Retina (tissue), 1 donor: ENCODE measurements at places on chromosomes 2 and 18.

DNA sequence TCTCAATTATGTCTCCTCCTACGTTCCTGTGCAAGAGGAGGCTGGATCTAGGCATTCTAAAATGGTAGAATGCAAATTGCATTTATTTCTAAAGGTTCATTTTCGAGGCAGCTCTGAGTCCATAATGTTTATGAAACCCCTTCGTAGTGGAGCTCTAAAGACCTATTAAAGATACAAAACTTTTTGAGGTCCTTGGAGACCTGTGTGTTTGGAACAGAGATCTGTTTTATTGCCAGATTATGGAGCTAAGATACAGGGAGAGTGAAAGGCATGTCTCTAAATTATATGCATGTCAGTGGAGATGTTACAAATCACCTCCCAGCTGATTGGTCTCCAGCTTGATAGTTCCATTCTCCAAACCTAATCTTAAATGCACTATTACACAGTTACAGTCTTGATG lies 335.8 kb downstream of the GULP1 start:
- DNase-seq, result no peak

DNA sequence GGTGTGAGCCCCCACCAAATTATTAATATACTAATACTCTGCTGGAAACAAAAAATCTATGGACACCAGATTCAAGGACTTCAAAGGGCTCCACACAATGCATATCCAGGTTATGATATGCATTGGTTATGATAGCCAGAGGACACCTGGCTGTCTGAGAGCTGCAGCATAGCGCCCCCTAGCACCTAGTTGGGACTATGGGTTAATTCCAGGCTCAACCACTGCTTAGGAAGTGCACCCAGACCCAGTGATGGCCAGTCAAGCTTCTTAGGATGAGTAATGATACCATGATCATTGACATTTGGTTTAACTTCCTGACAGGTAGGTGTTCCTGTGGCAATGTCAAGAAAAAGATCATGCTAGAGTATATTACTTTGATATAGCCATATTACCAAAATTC lies 3.8 kb upstream of the FRZB start:
- no peak for DNase-seq

GRCh38 chr2:151757861-151758260 lies 23.6 kb upstream of the NEB start:
- DNase-seq, result no peak

DNA sequence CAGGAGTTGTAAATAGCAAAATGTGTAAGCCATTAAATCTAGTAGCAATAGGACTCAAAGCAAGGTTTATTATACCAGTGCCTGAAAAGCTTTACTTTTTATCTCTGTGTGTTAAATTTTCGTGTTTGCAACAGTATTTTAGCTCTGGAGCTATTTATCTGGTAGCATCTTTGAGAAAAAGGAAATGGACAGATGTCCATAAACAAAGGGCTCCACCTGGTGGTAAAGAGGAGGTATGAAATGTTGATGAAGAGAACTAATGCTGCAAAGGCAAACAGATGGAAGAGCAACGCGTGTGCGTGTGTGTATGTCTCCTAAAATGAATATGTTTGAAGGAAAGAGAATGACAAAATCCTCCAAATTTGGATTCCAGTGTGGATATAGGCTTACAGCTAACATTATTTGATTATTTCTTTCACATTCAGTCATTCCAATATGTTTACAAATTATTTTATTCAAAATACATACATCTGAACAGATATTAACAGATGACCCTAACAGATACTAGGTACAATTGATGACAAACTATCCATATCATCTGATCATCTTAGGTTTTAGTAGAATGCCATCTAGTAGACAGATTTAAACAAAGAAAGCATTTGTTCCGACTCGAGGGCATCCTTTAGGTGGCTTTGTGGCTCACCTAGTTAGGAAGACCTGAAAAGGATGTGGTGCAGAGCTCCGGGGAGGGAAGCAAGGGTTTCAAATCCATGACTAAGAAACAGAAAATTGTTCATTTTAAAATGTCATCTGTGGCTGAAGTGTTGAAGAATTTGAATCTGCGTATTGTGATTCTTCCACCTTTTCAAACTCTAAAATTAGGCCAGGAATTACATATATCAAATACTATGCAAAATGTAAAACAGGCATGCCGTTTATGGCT lies 383.3 kb downstream of the MTX2 start:
- DNase-seq, result peak; percentile 54

DNA sequence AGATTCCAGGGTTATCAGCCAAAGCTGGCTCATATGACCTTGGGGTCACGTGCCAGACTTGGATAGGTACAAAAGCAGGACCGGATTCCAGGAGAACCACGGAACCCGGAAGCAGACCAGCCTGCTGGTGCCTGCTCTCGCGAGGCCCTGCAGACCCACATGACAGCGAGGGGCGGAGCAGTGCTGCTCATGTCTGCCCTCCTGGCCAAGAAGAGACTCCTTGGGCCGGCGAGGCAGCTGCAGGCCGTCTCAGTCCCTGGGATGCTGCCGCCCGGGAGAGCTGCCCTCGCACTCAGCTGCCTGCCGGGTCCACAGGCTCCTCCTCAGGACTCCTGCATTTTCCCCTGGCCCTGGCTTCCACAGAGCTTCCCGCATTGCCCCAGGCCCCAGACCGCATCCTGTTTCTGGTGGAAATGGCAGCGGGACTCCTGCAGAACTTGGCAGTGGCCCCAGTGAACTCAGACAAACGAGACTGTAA lies 739.5 kb downstream of the SOCS6 start:
- no peak for DNase-seq

GRCh38 chr2:163182764-163183354 lies 344.3 kb upstream of the KCNH7 start:
- no peak for DNase-seq

DNA sequence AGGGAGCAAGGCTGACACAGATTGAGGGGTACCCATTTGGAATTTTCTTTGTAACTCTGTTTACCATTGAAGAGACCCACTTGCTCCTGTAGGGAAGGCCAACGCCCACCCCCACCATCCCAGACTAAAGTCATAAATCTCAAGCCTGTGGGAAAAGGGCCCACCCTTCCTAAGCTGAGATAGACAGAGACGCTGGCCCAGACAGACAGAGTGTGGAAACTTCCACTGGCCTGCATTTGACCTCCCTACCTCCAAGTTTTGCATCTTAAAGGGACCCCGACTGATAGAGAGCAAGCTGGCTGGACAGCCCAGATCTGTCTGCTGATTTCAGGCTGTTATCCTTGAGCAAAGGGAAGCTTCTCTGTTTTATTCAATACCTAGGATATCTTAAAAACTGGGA lies 48.2 kb upstream of the SLC14A2 start:
- peak; percentile 17 for DNase-seq

DNA sequence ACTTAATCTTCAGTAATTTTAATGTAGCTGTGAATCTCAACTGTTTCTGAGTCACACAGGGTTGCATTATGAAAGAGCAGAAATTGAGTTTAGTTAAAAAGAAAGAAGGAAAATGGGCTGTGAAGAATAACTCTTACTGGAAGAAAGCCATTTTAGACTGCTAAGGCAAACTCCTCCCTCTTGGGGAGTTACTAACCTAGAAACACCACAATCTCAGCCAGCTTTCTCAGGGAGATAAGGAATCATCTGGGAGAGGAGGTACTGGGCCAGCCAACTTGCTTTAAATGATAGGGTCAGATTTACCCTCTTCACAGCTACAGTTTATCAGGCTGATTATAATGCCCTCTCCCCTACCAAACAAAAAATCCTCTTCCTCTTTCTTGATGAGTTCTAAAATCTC lies 119.5 kb downstream of the CCDC148 start:
- DNase-seq, result no peak

DNA sequence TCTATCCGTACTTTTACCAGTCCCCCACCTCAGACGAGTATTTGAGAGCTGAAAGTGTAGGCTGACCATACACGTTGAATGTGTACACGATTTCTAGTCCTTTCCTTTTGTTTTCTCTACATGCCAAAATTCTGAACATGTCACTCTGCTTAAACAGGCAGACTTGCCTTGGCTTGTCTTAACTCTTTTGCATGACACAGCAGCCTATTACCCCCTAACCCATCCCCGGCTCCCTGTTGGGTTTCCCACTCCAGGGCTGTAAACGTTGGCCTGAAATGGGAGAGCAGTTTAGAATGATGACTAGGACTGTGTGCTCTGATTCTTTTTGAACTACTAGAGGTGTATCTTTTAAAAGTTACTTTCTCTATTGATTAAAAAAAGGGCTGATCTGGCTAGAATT lies 19.1 kb downstream of the MTCL1 start:
- no peak for DNase-seq

DNA sequence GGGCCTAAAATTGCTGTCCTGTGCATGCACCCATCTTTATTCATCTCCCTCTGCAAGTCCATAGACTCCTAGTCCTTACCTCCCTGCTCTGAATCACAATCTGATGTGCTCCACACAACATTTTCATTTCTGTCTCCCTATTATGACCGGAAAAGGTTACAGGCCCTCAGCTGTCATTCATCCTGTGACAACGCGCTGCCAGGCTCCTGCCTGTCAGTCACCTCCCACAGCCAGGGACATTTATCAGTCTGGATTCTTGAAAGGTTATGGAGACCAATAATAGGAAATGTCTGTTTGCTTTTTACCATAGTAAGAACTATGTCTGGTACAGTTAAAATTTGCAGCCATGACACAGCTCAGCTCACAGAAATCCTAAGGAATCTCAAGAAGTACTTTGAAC lies 197.1 kb downstream of the RDH14 start:
- DNase-seq, result no peak

- DNase-seq, result peak; percentile 17
These were observed 210.3 kb upstream of the RBMS1 start for GRCh38 chr2:160703648-160704585.

GRCh38 chr2:26217720-26218119 lies 26.7 kb downstream of the HADHA start:
- DNase-seq, result no peak

DNA sequence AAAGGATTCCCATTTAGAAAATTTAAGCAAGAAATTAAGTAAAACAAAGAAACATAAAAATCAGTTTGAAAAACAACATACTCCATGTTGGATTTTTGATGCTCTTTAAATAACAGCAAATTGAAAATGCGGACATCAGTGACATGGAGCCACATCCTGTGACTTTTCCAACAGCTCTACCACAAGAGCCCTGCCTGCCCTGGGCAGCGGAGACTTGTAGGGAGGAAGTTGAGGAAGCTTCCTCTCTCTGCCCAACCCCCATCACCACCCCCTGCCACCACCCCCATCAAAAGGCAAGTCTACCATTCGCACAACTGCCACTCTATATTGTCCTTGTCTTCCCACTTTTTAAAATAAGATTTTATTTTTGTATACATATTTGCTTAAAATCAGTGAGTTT lies 32.8 kb upstream of the DAPL1 start:
- no peak for DNase-seq

DNA sequence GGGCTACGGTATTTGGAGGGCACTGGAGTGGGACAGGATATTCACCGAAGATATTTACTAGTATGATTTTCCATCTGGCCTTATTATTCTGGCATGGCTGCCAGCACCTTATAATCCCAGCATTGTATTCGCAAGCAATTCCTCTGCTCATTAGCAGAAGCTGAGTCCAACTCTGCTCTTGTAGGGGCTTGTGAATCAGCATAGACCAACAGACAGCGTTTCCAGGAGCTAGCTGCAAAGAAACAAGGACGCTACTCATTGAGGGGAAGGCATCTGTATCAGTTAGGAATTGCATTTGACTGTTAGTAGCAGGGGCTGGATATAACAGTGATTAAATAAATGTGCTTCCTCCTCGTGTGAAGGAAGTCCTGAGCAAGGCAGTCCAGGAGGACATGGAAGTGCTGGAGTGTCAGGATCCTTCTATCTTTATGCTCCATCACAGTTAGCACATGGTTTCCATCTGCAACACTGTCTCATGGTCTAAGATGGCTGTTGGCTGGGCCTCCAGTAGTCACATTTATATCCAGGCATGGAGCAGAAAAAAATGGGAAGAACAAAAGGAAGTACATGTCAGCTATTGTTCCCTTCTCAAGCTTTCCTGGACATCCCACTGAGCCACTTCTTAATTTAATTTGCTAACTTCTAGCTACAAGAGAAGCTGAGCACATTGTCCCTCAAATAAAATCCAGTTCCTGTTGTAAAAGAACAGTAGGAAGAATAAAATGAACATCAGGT lies 214.1 kb downstream of the C1D start:
- DNase-seq, result peak; percentile 34

- DNase-seq, result no peak
These were observed 32.8 kb downstream of the MYOM1 start for GRCh38 chr18:3186678-3187658.

- DNase-seq, result no peak
These were observed 70.9 kb upstream of the ST6GAL2 start for GRCh38 chr2:106956879-106957278.

DNA sequence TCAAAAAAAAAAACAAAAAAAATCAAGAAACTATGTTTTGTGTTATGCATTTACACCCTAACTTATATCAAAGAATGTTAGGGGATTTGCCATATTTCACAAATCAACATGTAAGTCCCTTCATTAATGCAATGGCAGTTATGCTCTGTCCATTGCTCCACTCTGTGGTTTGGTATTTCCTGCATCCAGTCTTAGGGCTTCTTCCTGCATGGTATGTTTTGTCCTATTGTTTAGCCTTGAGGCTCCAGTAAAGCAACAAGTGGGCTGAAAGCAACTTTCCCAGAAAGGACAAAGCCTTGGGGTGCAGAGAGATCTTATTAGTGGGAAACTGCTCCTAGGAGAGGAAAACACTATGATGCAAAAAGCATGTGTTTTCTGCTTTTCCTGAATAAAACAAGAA lies 474.1 kb downstream of the IRS1 start:
- DNase-seq, result no peak

- DNase-seq, result no peak
These were observed 500.3 kb upstream of the FAM98A start for GRCh38 chr2:34099377-34099776.

- DNase-seq, result no peak
These were observed 99.7 kb upstream of the CELF4 start for GRCh38 chr18:37665346-37665745.

- no peak for DNase-seq
These were observed 94.1 kb downstream of the BCL2 start for GRCh38 chr18:63225434-63225833.

- no peak for DNase-seq
These were observed 14.0 kb downstream of the TNS1 start for GRCh38 chr2:217988840-217989204.

- DNase-seq, result no peak
These were observed 46.2 kb downstream of the DPYSL5 start for GRCh38 chr2:26894136-26894535.

GRCh38 chr2:183752571-183752970 lies 628.3 kb downstream of the NUP35 start:
- DNase-seq, result no peak

DNA sequence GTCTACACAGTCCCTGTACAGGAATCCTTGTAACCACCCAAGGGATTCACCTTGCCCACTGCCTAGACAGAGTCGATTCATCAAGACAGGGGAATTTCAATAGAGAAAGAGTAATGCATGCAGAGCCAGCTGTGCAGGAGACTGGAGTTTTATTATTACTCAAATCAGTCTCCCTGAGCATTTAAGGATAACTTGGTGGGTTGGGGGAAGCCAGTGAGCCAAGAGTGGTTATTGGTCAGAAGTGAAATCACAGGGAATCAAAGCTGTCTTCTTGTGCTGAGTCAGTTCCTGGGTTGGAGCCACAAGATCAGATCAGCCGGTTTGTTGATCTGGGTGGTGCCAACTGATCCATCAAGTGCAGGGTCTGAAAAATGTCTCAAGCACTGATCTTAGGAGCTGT lies 17.8 kb upstream of the FAM98A start:
- no peak for DNase-seq

- peak; percentile 58 for DNase-seq
These were observed 71.7 kb downstream of the TPGS2 start for GRCh38 chr18:36757081-36757480.
